ENCODE measurements at places on chromosomes 6 and 20.

DNA sequence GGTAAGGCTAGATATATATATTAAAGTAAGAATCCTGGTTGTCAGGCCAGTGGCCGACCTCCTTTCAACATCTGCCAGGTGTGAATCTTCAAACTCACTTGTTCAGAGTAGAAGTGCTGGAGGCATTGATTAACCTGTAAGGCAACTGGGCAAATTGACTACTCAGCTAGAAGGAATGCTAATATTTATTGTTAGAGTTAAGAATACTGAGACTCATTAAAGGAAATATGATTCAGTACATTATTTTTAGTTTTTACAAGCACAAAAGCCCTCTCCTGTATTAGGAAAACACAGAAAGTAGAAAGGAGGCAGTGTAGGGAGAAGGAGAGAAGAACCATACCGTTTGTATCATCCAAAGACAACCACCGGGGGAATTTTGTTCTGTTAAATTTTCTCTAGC lies 53.5 kb downstream of the RIPOR2 start:
- no peak for DNase-seq

DNA sequence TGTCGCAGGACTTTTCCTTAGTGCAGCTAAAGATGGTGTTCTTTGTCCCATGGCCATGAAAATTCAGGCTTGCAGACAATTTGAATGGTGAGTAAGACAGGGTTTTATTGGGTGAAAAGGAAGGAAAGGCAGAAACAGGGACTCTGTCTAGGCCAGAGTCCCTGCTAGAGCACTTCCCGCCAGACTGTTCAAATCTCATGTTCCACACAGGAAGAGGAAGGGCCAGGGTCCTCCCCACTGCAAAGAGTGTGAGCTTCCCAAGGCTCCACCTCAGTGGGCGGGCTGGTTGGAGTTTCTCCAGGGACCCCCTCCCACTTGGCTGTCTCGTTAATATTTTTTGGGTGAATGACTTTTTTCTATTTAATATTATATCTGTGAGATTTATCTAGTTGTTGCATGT lies 29.0 kb downstream of the COL19A1 start:
- DNase-seq = no peak

DNA sequence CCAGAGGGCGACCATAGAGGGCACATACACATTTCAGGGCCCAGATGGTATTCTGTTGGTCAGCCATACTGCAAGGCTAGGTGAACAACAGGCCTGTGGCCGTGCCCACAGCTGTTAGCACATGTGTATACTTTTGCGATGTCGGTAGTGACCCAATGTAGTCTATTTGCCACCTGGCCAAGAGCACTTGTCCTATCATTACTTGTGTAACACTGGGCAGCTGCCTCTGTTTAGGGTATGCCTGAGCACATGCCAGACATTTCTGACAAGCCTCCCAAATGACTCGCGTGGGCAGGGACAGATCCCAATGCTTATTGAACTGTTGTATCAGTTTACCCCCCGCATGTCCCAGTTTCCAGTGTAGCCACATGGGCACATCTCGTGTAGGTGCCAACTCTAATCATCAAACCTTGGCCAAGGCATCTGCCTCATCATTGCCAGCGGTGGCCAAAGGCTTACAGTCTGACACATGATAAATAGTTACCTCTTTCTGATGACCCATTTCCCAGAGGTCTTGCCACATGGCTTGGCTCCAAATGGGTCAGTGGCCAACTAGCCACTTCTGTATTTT lies 74.4 kb upstream of the FBXL4 start:
- DNase-seq = no peak

DNA sequence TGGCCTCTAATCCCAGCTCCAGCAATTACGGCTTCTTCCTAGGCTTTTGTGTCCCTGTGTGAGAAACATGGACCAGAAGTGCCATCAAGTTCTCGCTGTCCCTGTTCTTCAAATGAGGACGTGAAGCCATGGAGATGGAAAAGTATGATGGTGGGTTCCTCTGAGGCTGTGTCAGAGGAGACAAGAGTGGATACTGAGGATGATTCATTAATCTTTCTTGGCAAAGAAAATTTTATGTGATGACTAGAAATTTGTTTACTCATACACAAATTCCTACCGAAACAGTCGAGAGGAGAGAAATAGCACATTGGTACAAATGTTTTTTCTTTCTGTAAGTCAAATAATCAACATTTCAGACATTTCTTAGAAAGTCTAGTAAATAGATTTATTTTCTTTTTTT lies 35.0 kb upstream of the PNRC1 start:
- no peak for DNase-seq

DNA sequence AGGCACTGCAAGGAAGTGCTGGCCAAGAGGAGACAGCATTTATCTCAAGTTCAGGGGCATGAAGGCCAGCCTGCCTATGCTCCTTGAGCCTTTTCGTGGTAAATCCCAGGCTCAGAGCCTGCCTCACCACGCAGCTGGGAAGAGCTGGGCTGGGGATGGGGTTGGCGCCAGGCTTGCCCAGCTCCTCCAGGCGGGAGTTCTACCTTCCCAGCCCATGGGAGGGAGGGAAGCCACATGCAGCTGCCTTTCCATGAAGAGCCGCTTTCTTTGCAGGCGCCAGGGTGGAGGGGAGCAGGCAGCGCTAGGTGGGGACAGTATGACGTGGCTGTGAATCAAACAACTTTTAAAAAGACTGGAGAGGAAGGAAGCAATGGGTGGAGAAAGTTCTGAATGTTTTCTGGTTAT lies 19.5 kb upstream of the SIRT5 start:
- no peak for DNase-seq

GRCh38 chr20:10671221-10671918 lies 2.4 kb downstream of the JAG1 start:
- DNase-seq = no peak

DNA sequence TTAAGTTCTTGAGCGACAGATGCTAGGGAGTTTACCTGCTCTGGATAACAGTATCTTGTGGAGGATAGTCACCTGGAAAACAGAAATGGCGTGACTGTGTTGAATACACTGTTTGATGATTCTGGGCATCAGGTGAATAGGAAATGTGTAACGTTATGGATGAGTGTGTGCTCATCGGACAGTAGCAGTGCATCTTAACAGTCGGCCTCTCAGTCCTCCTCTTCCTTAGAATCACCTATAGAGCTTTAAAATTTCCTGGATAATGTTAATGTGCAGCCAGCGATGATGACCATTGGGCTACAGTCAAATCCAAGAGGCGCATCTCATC lies 217.7 kb downstream of the OR2B2 start:
- DNase-seq = no peak

GRCh38 chr20:61661025-61661424 lies 404.7 kb downstream of the TAF4 start:
- no peak for DNase-seq

DNA sequence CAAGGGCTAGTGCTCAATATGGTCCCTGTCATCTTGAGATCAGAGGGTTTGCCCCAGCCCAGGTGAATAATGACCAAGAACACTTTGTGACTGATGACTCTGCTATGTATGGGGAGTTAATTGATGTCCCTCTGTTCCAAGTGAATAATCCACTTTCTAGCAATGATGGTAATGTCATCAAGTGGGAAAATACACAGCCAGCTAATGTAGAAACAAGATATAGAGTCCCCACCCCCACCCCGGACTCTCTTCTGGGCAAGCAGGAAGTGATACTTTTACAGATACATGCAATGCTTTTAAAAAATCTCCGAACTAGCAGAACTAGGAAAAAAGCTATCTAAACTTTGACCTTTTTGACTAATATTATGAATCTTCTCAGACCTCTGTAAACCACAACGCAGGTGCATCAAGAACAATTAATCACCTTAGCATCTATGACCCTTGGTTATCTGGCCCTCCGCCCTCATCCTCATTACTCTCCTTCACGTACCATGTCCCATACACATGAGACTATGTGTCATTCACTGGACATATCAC lies 30.5 kb downstream of the CNR1 start:
- no peak for DNase-seq

DNA sequence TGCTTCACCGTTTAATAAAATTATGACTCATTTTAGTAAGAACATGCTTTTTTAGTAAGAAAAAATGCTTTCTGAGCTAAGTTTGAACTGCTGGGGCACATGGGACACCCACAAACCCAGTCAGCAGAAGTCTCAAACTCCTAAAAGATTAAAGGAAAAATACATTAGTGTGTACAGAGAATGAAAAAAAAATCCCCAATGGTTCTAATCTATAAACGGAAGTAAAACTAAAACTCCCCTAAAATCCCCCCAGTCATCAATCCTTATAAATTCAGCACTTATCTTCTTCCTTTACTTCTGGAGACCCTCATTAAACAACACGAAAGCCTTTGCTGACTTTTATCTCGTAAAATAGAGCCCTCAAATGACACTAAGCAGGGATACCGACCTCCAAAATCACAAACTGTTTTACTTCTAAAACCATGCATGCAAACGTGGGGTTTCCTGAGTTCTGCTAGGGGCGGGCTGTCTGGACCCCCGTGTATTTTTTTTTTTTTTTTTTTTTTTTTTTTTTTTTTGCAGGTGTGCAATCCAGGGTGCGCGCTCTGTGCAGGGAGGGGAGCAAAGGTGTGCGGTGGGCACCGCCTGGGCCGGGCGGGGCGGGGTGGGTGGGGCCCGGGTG lies 1.1 kb upstream of the MYB start:
- DNase-seq = no peak

GRCh38 chr20:59392736-59393135 lies 92.3 kb downstream of the EDN3 start:
- DNase-seq = no peak

GRCh38 chr20:19370076-19371075 lies 157.9 kb downstream of the SLC24A3 start:
- no peak for DNase-seq

DNA sequence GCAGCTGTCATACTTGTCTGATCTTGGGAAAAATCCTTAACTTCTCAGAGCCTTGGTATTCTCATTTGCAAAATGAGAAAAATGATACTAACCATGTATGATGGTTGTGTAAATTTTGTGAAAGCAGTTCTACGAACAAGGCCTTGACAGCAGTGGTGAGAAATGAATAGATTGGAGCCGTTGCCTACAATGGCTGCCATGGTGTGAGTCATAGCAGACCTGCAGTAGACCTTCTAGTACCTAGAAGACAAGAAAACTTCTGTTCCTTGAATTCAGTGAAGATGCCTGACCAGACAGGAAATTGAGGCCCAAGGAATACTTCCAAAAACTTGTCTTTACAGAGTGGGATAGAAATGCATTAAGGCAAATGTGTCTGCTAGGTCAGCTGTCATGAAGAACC lies 338.9 kb downstream of the QKI start:
- DNase-seq = no peak

- no peak for DNase-seq
Measured at GRCh38 chr20:31987744-31988143, 19.8 kb downstream of the XKR7 start.

GRCh38 chr6:46565531-46565930 lies 74.3 kb upstream of the RCAN2 start:
- no peak for DNase-seq

DNA sequence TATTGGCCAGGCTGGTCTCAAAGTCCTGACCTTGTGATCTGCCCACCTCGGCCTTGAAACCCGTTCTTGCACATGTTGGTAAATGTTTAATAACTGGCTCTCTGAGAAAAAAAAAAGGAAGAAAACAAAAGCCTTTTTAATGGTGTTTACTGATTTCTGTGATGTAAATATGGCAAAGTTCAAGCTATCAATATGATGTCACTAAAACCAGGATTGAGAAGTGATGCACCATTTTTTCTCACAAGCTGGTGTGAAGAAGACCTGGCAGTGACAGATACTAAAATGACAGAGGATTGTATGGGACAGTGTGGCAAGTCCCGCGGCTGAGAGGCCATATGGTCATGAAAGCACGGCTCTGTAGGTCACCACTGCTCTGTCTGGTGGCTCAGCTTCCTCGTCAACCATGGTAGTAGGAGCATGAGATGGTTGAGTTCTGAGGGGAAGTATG lies 196.3 kb upstream of the SUPT3H start:
- no peak for DNase-seq

DNA sequence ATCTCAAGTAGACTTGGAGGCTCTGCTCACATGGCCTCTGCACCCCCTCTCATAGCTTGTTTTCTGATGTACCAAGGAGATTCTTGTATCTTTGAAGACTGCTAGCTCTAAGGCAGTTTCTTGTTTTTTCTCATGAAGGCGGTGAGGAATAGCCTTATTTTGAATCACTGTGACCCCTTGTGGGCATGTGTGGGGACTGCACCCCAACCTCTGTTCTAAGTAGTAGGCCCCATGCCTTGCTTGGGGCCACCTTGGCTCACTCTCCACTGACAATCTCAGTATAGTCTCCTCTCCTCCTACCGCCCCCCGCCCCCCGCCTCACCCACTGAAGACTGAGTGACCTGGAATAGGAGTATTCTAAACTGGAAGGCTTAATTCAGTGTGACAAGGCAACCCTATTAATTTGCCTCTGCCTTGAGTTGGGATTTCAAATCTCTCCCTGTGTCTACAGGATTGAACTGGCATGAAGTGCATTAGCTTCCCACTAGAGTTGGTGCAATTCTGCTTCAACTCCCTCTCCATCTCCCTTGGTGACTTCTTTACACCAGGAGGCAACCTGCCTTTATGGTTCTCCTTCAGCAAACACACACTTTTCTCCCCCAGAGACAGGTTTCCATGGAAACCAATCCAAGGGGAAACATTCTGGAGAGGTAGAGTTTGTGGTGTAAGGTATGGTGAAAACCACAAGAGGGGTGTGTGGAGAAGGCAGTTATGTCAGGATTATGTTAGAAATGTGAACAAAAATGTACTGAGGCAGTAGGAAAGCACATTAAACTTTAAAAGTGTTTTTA lies 75.4 kb upstream of the ECI2 start:
- DNase-seq = no peak
